B cell (primary cell): ENCODE measurements at places on chromosomes 4 and X.

- no peak for DNase-seq
Measured at GRCh38 chr4:46329118-46329976, 60.6 kb downstream of the GABRA2 start.

GRCh38 chrX:120559804-120560203 lies 958 bp downstream of the CUL4B start:
- no peak for DNase-seq

GRCh38 chr4:87559090-87559837 lies 30.1 kb upstream of the SPARCL1 start:
- DNase-seq, result peak; percentile 16

- no peak for DNase-seq
Measured at GRCh38 chr4:31190671-31191070, 470.5 kb downstream of the PCDH7 start.

DNA sequence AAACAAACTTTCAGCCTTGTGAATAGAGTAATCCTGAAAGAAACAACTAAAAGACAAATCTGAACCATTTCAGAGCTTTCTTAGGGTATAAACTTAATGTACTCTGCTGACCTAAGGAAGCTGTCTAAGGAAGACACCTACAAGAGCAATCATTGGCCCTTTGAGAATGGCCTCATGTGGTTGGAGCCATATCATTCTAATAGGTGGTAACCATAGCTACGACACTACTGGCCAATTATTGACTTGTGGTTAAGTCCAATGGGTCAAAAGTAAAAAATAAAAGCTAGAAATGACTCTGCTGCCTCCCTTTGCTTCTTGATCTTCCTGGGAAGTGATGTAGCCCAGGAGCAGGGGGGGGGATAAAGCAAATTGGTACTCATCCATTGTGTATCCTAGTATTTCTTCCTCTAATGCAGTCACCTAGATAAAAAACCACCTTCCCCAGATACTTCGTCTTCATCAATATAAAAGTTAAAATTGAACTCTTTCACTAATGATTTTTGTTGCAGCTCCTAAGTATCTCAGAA lies 547.0 kb downstream of the ARAP2 start:
- no peak for DNase-seq

DNA sequence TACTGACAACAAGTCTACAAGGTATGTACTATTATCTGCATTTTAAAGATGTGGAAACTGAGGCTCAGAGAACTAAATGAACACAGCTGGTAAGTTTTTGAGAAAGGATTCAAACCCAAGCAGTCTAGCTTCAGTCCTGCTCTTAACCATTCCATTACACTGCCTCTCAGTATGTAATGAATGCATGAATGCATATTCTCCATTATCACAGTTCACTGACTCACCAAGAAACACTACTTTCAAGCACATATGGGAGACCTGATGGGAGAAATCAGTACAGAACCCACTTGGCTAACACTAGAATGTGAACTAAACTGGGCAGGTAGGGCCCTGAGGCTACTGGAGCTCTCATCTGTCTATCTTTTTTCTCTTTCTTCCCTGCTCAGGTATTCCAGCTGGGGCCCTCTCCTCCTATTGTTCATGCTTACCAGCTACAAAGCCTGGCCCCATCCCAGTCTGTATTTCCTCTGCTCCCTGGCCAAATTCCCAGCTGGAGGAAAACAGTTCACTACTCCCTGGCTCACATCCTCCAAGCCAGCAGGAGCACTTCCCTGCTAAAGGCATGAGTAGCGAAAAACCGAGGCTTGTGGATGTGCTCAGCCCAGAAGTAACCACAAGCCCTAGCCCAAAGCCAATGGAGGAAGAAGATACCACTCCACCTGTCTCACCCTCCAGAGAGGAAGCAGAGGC lies 178.2 kb upstream of the ARHGEF9 start:
- no peak for DNase-seq

DNA sequence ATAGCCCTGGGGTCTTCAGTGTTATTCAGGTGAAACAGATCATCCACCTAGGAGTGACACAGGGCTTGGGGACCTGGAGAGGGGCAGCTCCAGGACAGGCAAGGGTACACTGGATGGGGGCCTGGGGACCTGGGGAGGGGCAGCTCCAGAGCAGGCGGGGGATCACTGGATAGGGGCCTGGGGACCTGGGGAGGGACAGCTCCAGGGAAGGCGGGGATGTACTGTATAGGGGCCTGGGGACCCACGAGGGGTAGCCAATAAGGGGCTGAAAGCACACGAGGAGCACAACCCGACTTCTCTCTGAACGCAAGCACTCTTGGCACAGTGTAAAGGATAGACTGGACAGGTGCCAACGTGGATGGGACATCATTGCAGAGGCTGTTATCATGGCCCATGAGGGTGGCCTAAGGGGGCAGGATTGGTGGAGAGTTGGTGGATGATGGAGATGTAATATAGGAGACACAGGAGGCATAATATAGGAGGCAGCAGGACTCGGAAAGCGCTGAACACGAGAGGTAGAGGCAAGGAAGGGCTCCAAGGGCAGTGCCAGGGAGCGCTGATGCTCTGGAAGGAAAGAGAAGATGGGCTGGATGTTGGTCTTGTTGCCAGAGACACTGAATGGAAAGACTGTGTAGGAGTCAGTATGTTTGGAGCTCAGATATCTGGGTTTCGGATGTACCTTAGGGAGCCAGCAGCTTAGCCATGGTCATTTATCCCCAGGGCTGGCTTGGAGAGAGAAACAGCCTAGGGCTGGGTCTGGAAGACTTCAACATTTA lies 37.9 kb upstream of the FGFBP2 start:
- DNase-seq, result no peak

GRCh38 chr4:87018753-87019152 lies 83.9 kb downstream of the AFF1 start:
- no peak for DNase-seq

DNA sequence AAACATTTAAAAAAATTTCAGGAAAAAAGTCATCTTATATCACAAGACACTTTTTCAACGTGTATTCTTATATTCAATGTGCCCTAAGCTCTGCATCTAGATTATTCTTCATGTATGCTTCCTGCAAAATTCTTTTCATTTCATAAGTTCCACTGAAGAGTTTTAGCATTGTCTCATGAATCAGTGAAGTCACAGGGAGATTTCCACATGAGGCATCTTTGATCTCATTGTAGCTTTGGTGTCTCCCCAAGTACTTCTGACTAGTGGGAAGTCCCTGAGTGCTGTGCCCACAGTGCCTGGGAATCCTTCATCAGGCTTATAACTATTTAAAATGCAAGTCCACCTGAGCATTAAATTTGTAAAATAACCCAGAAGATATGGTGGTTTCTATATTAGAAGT lies 123.8 kb downstream of the MAD2L1 start:
- no peak for DNase-seq

DNA sequence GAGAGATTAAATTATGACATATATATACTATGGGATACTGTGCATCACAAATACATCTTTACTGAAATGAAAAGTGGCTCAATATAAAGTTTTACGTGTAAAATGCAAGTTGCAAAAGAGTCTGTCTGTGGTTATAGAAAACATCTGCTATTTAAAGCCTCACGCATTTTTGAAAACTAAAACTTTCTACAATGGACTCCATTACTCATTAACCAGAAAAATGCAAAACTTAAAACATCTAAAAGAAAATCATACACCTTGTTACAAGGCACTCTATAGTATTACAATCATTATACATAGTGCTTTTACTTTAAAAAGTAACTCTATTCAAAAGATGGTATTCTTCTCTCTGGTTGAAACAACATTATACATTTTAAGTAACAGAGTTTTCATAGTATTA lies 755.6 kb downstream of the DMD start:
- no peak for DNase-seq

- no peak for DNase-seq
Measured at GRCh38 chrX:130801901-130802300, 101.1 kb downstream of the ENOX2 start.

- no peak for DNase-seq
Measured at GRCh38 chrX:48461830-48462229, 8.2 kb downstream of the SLC38A5 start.

GRCh38 chr4:76216524-76216923 lies 2.9 kb upstream of the SCARB2 start:
- DNase-seq, result no peak

GRCh38 chr4:157128395-157128794 lies 52.4 kb downstream of the GLRB start:
- DNase-seq, result no peak

DNA sequence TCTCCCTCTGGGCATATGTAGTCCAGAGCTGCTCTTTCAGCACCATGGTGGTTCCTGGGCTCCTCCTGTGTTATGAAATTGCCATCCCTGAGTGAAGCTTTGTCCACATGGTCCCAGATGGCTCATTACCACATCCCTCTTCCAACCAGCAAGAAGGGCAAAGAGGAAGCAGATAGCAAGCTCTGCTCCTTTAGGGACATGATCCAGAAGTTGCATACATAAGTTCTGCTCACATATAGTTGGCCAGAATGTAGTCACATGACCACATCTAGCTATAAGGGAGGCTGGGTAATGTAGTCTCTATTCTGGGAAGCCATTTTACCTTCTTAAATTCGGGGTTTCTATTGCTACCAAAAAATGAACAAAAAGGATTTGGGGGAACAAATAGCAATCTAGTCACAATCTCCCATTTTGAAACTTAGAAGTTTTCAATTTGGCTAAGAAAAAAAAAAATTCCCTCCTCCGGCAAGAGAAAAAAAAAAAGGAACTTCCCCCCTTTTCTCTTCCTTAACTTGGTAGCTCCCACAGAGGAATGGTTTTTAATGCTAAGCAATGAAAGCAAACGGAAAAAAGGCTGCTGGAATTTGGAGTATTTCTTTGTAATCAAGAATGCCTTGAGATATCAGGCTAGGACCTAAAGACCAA lies 88.2 kb upstream of the USP9X start:
- peak; percentile 15 for DNase-seq

DNA sequence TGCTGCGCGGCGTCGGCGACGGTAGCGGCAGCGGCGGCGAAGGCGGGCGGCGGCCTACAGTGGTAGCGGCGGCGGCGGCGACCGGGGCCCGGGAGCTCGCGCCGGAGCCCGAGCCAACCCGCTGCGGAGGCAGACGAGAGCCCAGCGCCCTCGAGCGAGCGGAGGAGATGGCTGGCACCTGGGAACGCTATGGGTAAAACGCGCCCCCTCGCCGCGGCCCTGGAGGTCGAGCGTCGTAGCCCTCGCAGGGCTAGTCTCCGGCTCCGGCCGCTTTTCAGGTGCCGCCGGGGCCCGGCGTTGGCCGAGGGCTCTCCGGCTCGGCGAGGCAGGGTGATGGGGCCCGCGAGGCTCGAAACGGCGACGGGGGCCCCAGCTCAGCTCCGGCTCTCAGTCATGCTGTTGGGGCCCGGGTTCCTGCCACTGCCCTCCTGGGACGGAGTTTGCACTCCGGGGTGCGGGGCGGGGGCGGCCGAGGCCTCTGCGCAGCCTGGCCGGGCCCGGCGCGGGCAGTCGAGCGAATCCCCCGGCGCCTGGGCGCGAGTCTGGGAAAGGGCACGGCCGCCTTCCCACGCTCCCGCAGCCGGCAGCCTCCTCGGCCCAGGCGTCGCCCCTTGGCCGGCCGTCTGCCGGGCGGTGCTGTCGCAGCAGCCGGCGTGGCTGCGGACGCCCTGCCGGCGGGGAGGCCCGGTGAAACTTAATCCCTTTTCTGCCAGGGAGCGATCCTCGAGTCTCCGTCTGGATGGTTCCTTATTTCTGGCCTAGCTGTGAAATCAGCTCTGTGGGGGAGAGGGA lies 768 bp downstream of the MID2 start:
- peak; percentile 57 for DNase-seq

DNA sequence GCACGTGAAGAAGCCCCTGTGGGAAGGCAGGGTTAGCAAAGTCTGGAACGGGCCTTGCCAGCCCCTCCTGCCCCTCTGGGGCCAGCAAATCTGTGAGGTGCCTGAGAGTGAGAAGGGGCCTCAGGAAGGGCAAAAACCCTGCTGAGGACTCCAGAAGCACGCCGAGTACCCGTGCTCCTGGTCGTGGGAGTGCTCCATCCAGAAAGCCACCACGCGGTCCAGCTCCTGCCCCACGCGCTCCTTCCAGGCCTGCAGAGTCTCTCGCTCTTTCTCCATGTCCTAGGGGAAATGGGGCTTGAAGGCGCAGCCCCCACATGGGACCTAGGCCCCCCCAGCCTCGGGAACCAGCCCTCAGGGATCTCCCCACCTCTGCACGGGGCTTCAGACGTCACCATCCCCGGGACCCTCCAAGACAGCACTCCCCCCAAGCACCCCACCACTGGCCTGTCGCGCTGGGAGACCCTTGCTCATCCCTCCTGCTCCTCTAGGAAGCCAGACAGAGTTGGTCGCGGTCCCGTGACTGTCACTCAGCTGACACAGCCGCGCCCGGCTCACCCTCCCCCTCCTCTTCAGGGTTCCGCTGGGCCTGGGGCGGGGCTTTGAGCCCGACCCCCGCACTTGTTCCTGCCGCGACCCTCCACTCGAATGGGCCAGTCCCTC lies at the start of gene RENBP:
TSS of gene RENBP (minus strand) at position 504 of the 660 bp plus-strand sequence. CDS start at position 471, 33 bp downstream.
- DNase-seq, result peak; percentile 68

DNA sequence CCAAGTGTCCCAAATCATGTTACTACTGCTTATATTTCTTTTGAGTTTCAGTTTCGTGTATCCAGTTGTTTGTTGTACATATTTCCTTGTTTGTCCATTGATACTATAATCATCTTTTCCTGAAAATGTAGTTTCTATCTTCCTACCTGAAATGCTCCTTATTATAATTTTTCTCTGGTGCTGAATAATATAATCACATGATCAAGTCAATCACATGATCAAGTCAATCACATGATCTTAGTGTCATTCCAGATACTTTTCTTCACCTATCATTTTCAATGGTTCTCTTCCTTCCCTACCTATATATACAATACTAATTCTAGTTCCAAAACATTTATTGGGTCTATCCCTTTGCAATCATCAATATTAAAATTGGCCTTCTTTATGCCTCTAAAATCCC lies 2058.8 kb downstream of the PCDH7 start:
- no peak for DNase-seq

DNA sequence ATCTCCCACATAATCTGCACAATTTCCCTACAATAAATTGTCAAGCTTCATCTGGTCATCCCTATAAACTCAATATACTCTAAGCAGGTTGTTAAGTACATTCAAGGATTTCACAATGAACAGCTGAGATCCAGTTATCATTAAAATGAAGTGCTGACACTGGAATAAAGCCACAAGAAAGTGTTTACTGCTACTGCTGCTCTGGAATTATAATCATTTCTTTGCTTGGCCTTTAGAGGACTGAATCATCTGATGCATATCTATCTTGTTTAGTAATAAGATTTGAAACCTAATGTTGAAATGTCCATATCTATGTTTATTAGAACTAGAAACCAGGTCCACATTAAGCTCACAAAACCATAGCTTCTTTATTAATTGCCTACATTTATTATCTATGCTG lies 338.6 kb upstream of the ZFP42 start:
- no peak for DNase-seq

- DNase-seq, result peak; percentile 59
Measured at GRCh38 chrX:15973299-15973698, 118.7 kb upstream of the AP1S2 start.

DNA sequence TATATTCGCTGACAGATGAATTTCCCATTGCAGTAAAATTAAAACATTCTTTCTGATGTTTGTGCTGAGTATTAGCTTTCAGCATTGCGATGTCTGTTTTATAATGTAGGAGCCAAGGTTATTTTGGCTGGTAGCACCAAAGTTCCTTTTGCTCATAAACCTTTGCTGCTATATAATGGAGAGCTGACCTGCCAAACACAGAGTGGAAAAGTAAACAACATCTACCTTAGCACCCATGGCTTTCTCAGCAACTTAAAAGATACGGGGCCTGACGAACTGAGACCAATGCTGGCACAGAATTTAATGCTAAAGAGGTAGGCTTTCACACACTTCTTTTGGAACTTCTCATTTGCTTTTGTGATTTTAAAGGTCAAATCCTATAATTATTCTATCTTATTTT lies 46.0 kb downstream of the WDR19 start:
- DNase-seq, result no peak
